ENCODE measurements at places on chromosomes 13 and 19. TPM values are rescaled to one million over a fixed set of nuclear protein-coding genes. Genes with fewer than 3 reads are reported as not detected.

DNA sequence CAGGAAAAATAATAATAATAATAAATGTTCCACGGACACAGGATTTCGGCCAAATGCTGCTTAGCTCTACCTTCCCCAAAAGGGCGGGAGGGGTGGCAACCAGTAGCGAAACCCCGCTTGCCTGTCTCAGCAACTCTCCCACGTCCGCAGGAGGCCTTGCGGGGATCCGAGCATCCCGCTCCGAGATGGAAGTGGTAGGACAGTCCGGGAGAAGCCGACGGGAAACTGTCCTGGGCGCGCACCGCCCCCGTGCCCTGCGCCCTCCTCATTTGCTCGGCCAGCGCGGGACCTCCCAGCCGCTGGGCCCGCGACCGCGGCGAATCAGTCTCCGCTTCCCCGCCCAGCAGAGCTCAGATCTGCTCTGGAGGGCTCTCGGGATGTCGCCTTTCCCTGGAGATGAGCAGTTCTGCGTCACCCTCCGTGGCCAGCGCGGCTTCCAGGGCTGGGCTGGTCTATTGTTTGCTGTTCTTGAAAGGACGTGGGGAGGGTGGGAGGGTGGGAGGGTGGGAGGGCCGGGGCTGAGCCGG, 48.9 kb upstream of the PABPC3 start:
- no peak for DNase-seq
- H3K27me3 ChIP-seq, result peaks cover 5% of the 10 kb centered on the region
- no peak overlapping the region for H3K27ac ChIP-seq
- no peaks in the 10 kb centered on the region for H3K36me3 ChIP-seq
- H3K4me3 ChIP-seq, result no peak overlapping the region
- H3K4me1 ChIP-seq, result peaks cover 9% of the 10 kb centered on the region

GRCh38 chr19:48967346-48968178, 2.5 kb downstream of the FTL start:
- peaks cover 17% of the 10 kb centered on the region for H3K36me3 ChIP-seq
- H3K27ac ChIP-seq, result peak overlapping the region; percentile 92
- no peak overlapping the region for H3K4me3 ChIP-seq
- H3K4me1 ChIP-seq, result peaks cover 47% of the 10 kb centered on the region
- no peaks in the 10 kb centered on the region for H3K27me3 ChIP-seq
- DNase-seq, result peak; percentile 52

DNA sequence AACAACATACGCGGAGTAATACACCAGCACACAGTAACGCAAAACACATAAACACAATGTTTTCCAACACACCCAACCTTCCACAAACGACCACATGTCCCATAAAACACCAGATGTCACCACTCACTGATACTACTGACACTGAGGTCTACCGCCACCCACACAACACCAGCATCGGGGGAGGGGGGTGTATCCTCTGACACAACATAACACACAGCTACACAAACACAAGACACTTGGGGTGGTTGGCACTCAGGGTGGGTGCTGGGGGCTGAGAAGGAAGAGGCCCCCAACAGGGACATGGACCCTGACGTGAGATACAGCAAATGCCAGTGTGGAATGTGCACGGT, 1.5 kb upstream of the KCNN4 start:
- H3K4me3 ChIP-seq, result no peak overlapping the region
- DNase-seq, result no peak
- no peaks in the 10 kb centered on the region for H3K36me3 ChIP-seq
- no peak overlapping the region for H3K27ac ChIP-seq
- no peaks in the 10 kb centered on the region for H3K27me3 ChIP-seq

The C19orf85 gene
- total RNA-seq, result not detected

DNA sequence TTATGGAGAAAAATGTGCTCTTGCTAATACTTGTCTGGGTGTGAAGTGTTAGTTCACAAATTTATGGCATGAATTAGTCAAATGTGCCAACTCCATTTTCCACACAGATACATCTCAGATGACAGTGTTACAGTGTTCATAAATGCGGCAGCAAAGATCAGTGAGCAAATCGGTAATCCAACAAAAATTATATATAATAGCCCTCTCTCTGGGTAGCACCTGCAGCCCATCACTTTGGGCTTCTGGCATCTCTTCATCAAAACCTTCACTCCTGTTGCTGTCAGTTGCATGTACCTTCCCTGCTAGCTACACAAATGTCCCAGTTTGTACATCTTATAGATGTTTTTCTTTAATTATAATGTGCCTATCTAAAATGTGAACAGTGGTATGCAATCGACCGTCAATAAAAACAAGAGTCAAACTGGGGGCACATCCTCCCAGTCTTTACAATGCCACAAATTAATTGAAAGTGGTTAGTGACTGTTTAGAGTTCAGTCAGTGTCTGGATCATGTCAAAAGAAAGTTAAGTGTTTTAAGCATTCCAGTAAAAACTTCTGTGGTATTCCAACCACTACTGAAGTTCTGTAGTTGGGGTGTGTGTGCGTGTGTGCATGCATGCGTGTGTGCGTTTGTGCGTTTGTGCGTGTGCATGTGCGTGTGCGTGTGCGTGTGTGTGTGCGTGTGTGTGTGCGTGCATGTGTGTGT, 448.9 kb downstream of the DCT start:
- H3K4me1 ChIP-seq, result no peaks in the 10 kb centered on the region
- H3K27ac ChIP-seq, result no peak overlapping the region
- no peaks in the 10 kb centered on the region for H3K27me3 ChIP-seq
- no peak for DNase-seq

- DNase-seq, result no peak
- no peaks in the 10 kb centered on the region for H3K36me3 ChIP-seq
- H3K27me3 ChIP-seq, result no peaks in the 10 kb centered on the region
- no peak overlapping the region for H3K4me3 ChIP-seq
Measured at GRCh38 chr13:67630640-67631039, 400.5 kb upstream of the PCDH9 start.

The NAPSA gene
- 0.46 TPM for total RNA-seq

DNA sequence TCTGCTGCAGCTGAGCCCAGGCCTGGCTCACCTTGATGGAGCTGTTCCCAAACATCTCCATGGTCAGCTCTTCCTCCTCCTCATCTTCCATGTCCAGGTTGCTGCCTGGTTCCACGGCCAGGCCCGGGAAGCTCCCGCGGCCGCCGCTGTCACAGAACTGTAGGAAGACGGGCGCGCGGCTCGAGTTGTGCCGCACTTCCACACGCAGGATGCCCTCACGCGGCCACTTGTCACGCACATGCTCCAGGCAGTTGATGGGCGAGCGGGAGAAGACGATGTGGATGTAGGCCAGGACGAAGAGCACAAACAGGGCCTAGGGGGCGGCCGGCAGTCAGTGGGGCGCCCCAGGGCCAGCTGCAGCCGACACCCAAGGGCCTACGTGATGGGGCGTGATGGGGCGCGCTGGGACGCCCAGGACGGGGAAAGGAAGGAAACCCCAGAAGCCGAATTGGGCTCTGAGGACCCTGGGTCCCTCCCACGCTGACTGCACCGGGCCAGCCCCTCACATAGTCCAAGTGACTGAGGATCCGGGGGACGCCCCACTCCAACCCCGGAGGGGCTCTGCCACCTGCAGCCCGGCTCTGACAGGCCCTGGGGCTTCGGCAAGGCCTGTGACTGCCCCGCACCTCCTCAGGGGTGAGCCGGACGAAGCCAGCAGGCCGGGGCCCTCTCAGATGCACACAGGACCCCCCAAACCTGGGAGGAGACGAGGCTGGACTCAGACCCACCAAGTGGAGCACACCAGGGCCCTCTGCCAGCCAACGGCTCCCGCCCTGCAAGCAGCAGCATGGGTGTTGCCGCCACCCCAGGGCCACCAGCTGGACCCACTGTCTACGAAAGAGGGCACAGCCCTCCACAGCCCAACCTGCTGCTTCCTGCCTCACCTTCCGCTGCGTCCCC, 6.5 kb downstream of the TMEM259 start:
- no peak overlapping the region for H3K27ac ChIP-seq
- H3K4me3 ChIP-seq, result no peak overlapping the region
- no peak for DNase-seq

DNA sequence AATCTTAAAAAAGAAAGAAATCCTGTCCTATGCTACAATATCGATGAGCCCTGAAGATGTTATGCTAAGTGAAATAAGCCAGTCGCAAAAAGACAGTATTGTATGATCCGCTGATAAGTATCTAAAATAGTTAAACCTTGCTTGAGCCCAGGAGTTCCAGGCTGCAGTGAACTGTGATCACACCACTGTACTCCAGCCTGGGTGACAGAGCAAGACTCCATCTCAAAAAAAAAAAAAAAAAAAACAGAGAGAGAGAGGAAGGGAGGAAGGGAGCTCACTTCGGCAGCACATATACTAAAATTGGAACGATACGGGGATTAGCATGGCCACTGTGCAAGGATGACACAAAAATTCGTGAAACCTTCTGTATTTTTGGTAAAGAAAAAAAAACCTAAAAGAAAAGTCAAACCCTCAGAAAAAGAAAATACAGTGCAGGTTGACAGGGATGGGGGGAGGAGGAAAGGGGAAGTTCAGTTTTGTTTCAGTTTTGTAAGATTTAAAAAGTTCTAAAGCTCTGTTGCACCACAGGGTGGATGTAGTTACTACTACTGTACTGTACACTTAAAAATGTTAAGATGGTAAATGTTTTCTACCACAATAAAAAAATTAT, 8.4 kb downstream of the CLASRP start:
- H3K36me3 ChIP-seq, result peaks cover 32% of the 10 kb centered on the region
- no peaks in the 10 kb centered on the region for H3K4me1 ChIP-seq
- H3K27me3 ChIP-seq, result no peaks in the 10 kb centered on the region
- no peak overlapping the region for H3K4me3 ChIP-seq
- DNase-seq, result no peak
- no peak overlapping the region for H3K27ac ChIP-seq

DNA sequence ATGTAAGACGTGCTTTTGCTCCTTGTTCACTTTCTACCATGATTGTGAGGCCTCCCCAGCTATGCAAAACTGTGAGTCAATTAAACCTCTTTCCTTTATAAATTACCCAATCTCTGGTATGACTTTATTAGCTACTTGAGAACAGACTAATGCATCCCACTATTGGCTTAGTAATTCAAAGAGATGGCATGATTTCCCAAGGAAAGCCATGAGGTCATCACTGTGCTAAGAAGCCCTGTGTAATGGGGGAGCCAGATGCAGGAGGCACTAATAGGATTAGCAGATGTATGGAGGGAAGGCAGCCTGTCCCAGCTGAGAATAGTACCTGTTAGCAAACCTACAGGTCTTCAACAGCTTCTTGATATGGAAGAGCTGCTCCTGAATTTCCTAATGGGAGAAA, 38.1 kb downstream of the RUBCNL start:
- H3K4me3 ChIP-seq, result no peak overlapping the region
- H3K27ac ChIP-seq, result no peak overlapping the region
- no peaks in the 10 kb centered on the region for H3K4me1 ChIP-seq
- DNase-seq, result no peak
- H3K27me3 ChIP-seq, result no peaks in the 10 kb centered on the region
- no peaks in the 10 kb centered on the region for H3K36me3 ChIP-seq

DNA sequence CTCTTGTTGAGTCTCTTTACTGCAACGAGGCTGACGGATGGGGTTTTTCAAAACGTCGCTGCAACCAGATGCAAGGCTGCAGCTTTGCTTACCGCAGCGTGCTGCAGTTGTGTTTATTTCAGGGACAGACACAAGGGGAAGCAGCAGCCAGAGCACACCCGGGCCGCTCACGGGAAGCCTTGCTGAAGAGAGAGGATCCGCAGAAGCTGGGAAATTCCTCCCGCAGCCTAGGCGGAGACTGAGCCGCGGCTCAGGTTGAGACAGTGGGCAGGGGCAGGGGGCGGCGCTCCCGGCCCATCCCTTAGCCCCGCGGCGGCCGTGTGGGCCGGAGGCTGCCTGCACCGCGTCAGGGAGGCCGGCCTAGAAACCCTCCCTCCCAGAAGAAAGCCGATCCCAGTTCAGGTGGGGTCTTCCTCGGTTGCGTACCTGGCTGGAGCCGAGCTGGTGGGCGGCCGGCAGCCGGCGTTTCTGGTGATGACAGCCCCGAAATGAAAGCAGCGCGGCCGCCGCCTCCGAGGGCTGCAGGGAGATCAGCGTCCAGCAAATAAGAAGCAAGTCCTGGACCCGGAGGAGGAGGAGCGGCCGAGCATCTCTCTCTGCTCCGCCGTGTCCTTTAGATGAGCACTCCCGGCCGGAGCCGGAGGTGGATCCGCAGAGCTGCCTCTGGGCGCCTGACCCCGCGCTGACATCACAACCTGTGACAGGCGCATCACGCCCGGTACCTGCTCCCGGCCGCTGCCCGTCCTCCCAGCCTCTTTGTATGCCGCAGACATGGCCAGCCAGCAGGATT, at the start of gene FRY:
FRY (plus strand) TSS at position 750 of the 790 bp plus-strand sequence; CDS start at position 772, 22 bp downstream.
- H3K36me3 ChIP-seq, result no peaks in the 10 kb centered on the region
- H3K4me1 ChIP-seq, result peaks cover 11% of the 10 kb centered on the region
- DNase-seq, result peak; percentile 70
- H3K4me3 ChIP-seq, result peak within 1 kb of the TSS; percentile 53

- no peak for DNase-seq
- no peaks in the 10 kb centered on the region for H3K36me3 ChIP-seq
- no peak overlapping the region for H3K4me3 ChIP-seq
- H3K4me1 ChIP-seq, result no peaks in the 10 kb centered on the region
Measured at GRCh38 chr13:36665630-36666029, 8.2 kb upstream of the SERTM1 start.

The ZNF229 gene
- total RNA-seq, result 18.5 TPM

GRCh38 chr13:94280349-94280748, 199.1 kb downstream of the DCT start:
- H3K36me3 ChIP-seq, result no peaks in the 10 kb centered on the region
- H3K27me3 ChIP-seq, result no peaks in the 10 kb centered on the region
- DNase-seq, result no peak

GRCh38 chr13:75511051-75511625, 26.5 kb downstream of the COMMD6 start:
- H3K4me3 ChIP-seq, result no peak overlapping the region
- H3K4me1 ChIP-seq, result peaks cover 12% of the 10 kb centered on the region
- no peaks in the 10 kb centered on the region for H3K36me3 ChIP-seq
- no peak overlapping the region for H3K27ac ChIP-seq
- no peaks in the 10 kb centered on the region for H3K27me3 ChIP-seq

The RFXANK gene
- 58.5 TPM for total RNA-seq

GRCh38 chr19:49614096-49614833, 23.3 kb downstream of the PRR12 start:
- H3K27ac ChIP-seq, result no peak overlapping the region
- peaks cover 24% of the 10 kb centered on the region for H3K36me3 ChIP-seq
- DNase-seq, result no peak
- H3K4me3 ChIP-seq, result no peak overlapping the region
- no peaks in the 10 kb centered on the region for H3K27me3 ChIP-seq

The CCDC169 gene
- total RNA-seq, result 3.6 TPM

The SIGLEC14 gene
- total RNA-seq, result 1.7 TPM

Data from thyroid gland (tissue), 4 donors.